ENCODE measurements at places on chromosomes 5 and 9.
A peak's percentile ranks its signal among the peaks of the same experiment; 100 is the strongest.

- no peak for DNase-seq
These were observed at the start of gene CAVIN4 for GRCh38 chr9:100577776-100578448. CAVIN4 (plus strand) TSS chr9:100578079; CDS start chr9:100578144, 65 bp downstream.

DNA sequence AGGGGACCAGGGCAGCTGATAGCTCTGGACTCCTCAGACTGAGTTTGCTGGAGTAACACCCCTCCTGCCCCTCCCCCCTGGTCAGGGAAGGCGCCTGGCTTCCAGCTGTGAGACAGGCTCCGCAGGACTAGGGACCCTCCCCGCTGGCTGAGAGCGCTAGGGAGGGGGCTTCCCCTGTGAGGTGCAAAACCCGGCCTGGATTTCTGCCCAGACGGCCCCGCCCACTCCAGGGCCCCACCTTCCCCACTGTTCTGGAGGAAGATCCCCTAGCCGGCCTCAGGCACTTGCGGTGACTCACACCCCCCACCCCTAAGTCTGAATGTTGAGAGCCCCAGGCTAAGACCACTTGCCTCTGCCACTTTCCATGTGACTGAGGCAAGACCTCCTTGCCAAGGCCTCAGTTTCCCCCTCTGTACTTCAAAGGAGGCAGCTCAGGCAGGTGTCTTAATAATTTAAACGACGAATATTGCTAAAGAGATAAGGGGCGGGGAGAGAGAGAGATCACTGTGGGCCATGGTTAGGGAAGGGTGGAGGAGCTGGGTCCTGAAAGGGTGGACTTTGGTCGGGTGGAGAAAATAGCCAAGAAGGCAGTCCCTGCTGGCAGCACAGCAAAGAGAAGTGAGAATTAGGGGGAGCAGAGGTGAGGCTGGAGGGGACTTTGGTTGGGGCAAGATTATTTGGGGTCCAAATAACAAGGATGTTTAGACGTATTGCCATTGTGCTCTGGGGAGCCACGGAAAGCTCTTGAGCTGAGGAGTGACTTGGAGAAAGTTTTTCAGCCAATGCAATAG, 1.0 kb upstream of the DAB2IP start:
- DNase-seq: no peak

DNA sequence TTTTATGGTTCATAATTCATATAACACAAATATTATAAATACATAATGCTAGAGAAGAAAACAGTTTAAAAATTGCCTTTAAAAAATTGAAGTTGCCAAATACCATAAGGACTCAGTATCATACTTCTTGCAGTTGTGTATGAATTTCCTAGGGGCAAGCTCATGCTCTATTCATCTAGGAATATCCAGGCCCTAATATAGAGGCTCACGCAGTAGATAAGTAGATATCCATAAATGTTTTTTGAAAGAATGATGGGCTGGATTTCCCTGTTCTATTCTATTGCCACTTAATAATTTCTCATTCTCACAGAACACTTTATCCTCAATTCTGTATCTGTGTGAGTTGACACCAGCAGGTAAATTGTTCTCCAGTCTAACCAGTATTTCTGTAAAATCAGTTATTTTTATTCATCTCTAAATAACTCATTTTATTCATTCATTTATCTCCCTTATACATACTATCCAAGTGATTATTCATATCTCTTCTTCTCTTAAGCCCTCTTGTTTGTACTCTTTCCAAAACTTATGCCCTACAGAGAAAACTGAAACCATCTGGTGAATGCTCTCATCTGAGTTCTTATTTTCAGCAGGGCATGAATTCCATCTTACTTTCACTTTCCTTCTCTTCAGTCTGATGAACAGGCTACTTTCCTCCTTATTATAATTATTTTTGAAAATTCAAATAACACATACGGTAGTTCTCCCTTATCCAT, 97.1 kb downstream of the SLC44A1 start:
- no peak for DNase-seq

- DNase-seq: no peak
These were observed 35.9 kb upstream of the RAI14 start for GRCh38 chr5:34620185-34620584.

DNA sequence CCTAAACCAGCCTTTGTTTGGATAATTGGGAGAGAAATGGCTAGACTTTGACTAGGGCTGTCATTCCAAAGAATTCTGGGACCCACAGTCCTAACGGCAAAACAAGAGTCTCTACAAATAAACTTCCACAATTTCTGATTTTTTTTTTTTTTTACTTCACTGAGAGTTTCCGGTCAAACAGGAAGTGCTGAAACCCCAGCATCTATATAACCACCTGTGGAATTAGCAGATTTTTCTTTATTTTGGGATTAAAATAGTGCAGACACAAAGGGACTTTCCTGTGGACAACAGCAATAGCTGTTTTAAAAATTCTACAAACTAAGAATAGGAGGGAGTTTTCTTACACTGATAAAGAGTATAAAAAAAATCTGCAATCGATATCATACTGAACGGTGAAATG, 157.4 kb downstream of the ARSB start:
- no peak for DNase-seq

DNA sequence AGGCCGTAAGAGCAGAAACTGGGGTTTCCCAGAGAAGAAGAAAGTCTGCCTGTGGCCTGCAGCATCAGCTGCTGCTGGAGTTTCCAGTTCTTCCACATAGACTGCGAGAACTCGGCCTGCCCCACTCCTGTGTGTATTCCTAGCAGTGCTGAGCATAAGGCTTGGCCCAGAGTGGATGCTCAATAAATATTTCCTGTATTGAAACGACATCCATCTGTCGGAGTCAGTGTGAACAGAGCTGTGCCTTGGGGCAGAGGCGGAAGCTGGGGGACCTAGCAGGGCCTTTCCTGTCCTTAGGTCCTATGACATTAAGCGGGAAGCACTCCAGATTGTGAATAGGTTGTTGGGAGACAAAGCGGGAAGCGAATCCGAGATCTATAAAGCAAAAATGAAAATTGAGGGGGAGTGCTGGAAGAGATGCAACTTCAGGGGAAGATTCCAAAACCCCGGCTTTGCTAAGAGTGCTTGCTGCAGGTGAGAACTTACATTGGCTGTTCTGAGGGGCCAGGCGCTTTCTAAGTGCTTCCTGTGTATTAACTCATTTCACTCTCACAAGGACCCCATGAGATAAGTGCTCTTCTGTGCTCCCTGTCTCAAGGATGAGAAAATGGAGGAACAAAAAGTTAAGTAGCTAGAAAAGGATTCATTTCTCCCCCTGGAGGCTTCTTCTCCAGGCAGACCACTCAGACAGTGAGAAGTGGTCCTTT, 76.1 kb upstream of the CXCL14 start:
- DNase-seq: no peak

DNA sequence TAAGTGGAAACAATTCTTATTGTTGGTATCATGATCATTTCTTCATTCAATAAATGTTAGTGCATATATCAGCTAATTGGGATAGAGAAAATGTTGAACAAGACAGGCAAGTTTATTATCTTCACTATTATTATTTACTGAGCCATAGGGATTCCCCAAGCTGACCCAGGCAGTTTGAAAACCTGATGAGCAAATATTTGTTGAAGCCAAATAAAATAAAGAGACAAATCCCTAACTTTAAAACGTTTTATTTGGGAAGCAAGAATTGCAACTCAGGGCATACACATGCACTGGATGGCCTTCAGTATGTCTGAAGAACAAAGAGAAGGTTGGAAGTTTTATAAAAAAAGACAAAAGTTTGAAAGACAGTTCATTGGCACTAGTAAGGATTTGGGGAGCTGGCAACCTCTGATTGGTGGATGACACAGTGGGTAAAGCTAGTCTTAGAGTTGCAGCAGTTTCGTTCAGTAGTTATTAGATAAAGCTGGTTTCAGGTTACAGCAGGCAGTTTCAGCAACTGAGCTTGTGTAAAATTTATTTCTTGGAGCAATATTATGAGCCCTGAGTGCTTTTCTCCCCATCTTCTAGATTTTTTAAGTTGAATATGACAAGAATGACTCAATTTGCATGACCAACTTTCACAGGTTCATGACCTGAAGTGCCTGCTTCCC, 44.7 kb upstream of the PRLR start:
- DNase-seq: no peak

GRCh38 chr5:40397091-40397490, 282.6 kb upstream of the PTGER4 start:
- no peak for DNase-seq

DNA sequence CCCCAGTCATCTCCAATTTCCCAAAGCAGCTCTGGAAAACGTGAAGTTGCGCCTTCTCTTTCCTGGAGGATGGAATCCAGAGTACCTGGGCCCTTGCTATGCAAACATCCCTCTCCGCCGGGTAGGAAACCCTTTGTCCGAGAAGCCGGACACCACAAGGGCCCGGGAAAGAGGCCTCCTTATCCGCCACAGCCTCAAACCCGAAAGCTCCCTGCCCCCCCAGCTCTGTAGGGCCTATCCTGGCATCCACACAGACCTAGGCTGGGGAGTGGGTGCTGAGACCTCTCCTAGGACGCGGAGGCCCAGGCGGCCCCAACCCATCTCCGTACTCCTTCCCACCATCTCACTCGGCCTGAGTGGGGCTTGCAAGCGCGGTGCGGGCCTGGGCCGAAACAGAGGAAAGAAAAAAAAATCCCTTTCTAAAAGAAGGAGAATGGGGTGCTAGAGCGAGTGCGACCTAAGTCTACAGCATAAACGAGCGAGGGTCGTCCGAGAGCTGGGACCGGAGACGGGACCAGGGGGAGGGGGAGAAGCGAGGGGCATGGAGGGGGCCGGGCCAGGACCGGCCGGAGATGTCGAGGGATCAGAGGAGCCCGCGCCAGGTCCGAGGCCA, 624 bp downstream of the FBXW11 start:
- peak; percentile 24 for DNase-seq

GRCh38 chr5:52746539-52746938, 41.2 kb upstream of the ITGA1 start:
- no peak for DNase-seq

GRCh38 chr5:124660229-124661093, 86.0 kb downstream of the ZNF608 start:
- DNase-seq: no peak

DNA sequence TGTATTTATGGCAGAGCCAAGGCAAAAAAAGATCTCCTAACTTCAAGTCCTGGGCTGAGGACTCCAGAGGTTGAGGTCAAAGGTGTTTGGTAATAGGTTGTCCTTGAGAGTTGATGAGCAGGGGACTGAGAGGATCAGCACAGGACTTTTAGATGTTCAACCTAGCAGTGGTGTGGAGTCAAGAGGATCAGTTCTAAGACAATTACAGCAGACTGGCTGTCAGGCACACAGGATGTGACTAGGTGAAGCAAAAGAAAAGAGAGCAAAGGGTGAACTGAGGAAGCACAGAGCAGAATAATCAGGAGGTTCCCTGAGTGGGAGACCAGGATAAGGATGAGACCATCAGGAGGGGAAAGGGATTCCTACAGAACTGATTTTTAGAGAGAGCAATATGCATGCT, 10.9 kb downstream of the GZMA start:
- no peak for DNase-seq

DNA sequence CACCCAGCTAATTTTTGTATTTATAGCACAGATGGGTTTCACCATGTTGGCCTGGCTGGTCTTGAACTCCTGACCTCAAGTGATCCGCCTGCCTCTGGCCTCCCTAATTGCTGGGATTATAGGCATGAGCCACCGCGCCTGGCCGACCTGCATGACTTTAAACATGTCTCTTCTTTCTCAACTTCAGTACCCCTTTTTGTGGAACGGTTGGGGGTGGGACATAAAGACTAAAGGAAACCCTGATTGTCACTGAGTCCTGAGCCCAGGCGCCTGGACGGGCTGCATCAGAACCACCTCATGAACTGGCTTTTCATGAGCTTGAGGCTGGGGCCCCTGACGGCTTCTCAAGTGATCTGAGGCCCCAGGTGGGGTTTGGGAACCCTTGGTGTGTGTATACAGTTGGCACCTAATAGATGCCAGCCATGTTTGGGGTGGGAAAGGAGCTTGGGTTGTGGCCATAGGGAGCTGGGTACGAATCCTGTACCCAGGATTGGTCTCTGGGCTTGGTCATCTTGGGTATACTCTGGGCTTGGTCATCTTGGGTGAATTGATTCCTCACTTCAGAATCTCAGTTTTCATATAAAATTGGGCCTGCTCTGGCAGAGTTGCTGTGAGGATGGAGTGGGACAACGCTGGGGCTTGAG, 2.2 kb downstream of the GRK6 start:
- DNase-seq: no peak

DNA sequence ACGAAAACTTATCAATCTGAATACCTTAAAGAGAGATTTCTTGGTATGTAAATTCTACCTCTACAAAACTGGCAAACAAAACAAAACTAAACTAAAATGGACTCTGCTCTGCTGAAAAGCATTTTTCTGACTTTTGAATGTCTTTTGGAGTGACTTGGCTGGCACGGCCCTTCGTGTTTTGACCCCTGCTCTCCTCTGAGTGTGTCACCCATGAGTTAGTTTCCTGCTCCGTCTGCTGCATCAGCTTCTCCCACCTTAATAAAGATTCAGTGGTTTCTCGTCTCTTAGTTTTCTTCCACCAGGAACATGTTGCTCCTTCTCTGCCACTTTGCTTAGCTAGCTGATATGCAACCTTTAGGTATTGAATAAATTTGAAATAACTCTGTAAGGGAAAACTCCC, 1084.0 kb upstream of the CDH18 start:
- DNase-seq: no peak

DNA sequence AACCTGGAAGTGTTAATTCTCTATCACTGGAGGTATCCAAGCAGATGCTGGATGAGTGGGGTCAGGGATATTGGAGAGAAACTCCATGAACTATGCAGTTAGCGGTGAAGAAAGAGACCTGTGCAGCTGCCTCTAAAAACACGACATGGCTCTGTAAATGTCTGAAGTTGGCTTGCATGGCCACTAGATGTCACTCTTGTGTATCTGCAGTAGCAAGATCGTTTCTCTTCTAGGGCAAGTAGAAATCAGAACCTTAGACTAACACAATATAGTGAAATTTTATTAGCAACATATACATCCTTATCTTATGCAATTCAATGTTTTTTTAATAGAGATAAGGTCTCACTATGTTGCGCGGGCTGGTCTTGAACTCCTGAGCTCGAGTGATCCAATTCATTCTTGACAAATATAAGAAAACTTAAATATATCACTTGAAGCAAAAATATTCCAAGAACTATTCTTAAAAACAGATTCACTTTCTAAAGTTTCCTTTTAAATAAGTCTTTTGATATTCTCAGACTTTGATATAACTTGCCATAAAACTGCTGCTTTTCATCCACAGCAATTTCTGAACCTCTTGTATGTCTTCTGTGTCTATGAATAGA, 2.9 kb downstream of the OR2S2 start:
- DNase-seq: peak; percentile 17

Data from stimulated activated CD4-positive, alpha-beta T cell treated with anti-CD3 and anti-CD28 coated beads, TNF-alpha, amount 100 ng/mL, for 4 hours (primary cell).